Activated CD4-positive, alpha-beta T cell treated with anti-CD3 and anti-CD28 coated beads for 36 hours (primary cell): ENCODE measurements at places on chromosomes 13 and 19.

GRCh38 chr13:23561261-23561660 is 9.0 kb upstream of the TNFRSF19 start:
- no peak for DNase-seq

DNA sequence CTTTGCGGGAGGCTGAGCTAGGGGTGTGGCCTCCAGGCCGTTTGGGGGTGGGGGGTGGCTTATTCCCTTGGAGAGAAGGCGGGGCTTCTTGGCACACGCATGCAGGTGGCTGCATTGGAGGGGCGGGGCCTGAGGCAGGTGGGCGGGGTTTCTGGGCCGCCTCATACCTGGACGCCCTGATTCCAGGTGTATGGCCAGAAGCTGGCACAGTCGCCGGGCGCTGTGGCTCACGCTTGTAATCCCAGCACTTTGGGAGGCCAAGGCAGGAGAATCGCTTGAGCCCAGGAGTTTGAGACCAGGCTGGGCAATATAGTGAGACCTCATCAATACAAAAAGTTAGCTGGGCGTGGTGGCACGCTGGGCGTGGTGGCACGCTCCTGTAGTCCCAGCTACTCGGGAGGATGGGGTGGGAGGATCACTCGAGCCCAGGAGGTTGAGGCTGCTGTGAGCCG is 7.8 kb downstream of the ABCA7 start:
- no peak for DNase-seq

DNA sequence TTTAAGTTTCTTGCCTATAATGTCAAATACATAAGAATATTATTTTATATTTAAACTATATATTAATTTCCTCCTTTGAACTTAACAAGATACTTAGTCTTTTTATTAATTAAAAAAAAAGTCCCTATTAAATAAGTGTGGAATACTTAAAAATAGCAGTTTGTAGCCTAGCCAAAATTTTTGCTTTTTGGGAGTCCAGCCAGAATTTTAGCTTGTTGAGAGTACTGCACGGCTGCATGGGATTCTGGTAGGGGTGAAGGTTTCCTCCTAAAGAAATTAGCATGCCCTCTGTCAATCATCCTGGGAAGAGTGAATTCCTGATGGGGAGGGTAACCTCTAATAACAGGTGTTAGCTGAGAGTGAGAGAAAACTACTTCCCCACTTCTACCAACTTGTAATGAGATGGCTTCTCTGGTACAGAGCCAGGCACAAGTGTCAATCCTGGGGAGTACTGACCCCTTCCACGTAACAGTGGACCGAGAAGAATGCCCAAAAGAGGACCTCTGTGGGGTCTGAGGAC is 195.7 kb downstream of the SPRY2 start:
- DNase-seq: no peak

DNA sequence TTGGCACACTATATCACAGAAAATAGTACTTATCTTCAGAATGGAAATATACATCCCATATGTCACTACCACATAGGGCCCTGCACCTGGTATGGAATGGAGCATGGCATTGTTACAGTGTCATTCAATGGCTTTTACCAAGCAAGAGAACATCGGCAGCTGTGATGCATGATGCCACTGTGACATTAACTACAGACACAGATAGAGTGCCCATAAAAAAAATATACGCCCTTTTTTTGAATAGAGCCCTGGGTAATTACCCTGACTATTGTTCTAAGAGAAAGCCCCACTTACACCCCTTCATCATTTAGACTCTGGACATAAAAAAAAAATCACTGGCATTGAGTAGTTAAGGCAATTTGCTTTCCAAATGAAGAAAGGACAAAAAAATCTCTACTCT is 320.3 kb downstream of the DNAJC15 start:
- DNase-seq: no peak

- no peak for DNase-seq
These were observed 22.3 kb downstream of the IRS2 start for GRCh38 chr13:109764045-109764444.

GRCh38 chr13:32984857-32985626 is 31.2 kb upstream of the KL start:
- peak; percentile 13 for DNase-seq

DNA sequence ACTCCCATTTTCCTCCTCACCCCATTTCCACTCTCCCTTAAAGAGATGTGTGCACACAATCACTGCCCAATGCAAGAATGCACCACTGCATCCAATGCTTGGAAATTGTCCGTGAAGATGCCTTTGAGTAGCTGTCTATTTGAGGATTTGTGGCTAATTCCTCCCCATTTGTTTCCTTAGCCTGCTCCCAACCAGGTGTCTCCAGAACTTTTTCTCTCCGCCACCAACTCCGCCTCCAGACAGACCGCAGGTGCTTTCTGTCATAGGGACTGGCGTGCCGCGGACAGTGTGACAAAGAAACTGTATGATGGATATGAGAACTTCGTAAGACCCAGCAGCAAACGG is 461 bp upstream of the TM9SF2 start:
- DNase-seq: no peak

DNA sequence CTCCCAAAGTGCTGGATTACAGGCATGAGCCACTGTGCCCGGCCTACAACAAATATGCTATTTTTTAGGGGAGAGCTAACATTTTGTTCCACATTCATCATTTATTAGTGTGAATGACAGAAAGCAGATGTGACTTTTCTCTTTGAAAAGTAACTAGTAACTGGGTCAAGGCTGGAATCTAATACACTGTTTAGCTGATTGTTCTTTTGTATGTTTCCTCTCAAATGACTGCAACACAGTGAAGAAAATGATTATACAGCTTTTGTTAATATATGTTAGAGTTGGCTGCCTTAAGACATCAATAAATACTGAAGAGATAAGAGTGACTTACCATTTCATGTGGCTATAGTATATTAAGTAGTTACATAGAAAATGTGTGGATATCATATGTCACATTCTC is 27.0 kb downstream of the MTRF1 start:
- no peak for DNase-seq

DNA sequence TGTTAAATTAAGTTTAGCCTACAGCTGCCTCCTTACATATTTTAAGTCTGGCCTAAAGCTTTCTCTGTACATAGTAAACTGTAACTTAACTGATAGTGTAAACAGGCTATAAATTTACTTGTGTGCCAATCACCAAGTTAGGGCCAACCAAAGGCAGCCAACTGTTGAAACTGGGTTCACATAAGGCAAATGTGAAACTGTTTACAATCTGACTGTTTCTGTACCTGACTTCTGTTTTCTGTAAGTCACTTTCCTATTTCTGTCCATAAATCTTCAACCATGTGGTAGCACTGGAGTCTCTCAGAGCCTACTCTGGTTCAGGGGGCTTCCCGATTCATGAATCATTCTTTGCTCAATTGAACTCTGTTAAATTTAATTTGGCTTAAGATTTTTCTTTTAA is 103.1 kb downstream of the RAP2A start:
- DNase-seq: no peak

- no peak for DNase-seq
These were observed 1.0 kb downstream of the AMH start for GRCh38 chr19:2249880-2250765.

GRCh38 chr19:30668521-30669155 is 296.5 kb downstream of the ZNF536 start:
- DNase-seq: no peak

DNA sequence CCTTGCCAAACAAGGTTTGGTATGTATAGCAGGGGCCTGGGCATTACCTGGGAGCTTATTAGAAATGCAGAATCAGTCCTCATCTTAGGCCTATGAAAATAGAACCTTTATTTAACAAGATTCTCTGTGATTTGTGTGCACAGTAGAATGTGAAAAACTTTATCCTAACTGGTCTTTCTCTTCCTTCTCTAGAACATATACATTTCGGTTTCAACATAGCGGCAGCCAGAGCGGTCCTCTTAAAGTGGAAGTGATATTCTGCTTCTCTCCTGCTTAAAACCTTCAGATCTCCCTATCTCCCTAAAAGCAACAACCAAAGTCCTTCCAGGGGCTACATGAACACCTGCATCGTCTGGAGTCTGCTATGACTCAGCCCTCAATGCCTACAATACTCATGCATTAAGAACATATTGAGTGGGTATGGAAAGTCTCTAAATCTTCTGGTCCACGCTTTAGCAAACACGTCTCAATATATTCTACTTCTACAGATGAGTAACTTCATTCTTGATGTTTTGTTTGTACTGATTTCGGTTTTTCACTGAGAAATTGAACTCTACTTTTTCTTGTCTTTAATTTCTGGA is 84.5 kb downstream of the SPRY2 start:
- DNase-seq: no peak

DNA sequence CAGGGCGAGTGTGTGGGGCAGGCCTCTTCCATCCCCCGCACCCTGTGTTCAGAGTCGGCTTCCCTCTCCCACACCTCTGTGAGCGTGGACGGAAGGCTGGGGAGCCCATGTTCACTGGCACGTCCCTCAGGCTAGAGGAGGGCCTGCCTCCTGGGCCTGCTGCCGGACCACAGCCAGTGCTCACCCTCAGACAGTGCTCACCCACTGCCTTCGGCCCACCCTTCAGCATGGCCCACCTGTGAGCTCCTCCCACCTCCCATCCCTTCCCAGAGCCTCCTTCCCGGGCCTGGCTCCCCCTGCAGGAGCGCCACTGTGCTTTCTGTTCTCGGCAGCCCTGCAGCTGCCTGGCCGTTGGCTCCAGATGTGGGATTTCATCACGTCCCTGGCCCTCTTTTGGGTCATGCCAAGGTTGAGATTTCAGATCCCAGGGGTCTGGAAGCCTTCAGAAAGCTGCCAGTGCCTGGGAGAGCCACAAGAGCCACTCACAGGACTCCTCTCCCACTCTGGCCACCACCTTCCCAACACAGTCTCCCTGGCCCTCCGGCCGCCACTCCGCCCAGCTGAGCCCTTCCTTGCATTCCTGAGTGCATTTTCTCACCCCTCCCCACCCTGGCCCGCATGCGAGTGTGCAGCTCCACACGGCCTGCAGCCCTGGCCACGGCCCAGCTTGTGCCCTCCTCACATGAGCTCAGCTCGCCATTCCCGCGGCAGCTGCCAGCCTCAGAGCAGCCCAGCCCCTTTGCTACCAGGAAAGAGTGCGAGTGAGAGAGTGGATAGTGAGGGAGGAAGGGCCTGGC is 25.3 kb downstream of the CAPN12 start:
- no peak for DNase-seq

GRCh38 chr13:31037874-31038500 is 105.5 kb downstream of the TEX26 start:
- DNase-seq: no peak

DNA sequence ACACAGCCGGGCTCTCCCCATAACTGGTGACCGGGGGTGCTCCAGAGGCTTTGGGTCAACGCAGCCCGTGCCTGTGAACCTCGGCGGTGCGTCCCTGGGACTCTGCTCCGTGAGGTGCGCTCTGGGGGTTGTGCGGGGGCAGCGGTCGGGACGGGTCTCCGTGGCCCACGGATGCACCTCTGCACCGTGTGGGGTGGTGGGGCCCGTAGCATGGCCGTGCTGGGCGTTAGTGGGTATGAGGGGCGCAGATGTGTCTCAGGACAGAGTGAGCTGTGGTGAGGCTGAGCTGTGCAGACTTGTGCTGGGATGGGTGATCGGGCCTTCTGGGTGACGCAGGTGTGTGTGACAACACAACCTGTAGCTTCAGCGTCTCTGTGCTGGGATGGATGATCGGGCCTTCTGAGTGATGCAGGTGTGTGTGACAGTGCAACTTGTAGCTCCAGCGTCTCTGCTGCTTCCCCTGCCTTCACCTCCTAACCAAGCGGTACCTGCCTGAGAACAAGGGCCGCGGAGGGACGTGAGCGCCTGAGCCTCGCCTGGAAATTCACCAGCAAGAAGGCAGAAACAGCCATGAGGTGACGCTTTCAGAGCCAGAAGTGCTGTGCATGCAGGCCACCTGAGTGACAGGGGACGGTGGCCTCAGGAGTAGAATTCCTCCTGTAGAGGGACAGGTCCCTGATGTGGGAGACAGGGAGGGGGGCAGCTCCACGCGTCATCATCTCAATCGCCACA is 599 bp downstream of the ZNF331 start:
- DNase-seq: peak; percentile 35

DNA sequence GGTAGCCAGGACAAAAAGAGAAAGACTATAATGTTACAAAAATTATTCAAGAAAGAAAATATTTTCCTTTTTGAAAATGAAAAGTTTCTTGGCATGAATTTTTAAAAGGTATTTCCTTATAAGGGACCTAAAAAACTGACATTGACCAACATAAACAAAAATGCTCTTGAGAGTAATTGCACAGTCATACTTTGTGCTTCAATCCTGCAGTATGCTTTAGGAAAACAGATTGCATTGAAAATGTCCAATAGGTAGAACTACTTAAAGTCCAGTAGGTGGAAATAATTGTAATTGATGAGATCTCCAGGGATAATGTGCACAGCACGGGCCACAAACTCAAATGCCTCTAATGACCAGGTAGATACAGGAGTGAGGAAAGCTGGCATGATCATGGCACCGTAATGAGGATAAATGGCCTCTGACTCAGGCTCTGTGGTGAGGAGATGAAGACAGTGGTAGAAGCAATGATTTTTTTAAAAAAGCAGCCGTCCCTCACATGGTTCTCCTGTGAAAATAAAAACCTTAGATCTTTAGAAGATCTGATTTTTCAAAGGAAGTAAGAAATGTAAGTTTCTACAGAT is 278.0 kb downstream of the ITGBL1 start:
- no peak for DNase-seq

GRCh38 chr19:12880551-12881171 is 588 bp downstream of the DNASE2 start:
- peak; percentile 38 for DNase-seq

- no peak for DNase-seq
These were observed 1016.0 kb downstream of the UQCRFS1 start for GRCh38 chr19:28196961-28197360.

DNA sequence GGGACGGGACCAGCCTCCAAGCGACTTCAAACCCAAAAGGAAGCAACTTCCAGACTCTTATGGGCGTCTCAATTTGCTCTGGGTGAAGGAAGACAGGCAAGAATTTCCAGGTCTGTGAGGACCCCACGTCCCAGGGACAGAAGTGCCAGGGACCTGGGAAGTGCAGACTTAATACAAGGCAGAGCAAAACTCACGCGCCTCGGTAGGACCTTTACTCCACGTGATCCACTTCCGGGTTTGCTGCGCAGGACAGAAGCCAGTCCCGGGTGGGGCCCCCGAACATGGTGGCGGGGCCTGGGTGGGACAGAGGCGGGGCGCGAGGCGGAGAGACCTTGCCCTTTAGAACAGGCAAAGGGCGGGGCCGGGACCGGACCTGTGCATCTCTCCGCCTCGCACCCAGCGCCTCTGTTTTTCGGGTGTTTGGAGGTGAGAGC is 9.3 kb downstream of the ZNF611 start:
- no peak for DNase-seq

GRCh38 chr13:47036294-47037008 is 139.6 kb upstream of the HTR2A start:
- no peak for DNase-seq
